ENCODE measurements at places on chromosomes 4 and X.
A peak's percentile ranks its signal among the peaks of the same experiment; 100 is the strongest.

- DNase-seq: no peak
These were observed 113.6 kb upstream of the TEX13C start for GRCh38 chrX:125205918-125206665.

GRCh38 chrX:133645977-133646718, 230.9 kb upstream of the GPC4 start:
- no peak for DNase-seq

DNA sequence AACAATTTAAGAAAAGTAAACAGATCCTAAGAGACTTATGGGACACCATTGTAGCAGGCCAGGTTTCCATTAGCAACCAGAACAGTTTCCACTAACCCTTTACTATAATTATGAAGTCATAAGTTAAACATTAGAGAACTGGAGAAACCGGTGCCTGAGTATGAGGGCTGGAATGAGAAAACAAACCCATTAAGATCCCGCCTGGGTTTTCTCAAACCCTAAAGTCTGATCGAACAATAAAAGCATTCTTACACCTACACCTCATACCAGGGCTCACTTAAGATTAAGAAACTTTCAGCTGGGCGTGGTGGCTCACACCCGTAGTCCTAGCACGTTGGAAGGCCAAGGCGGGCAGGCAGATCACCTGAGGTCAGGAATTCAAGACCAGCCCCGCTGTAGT, 13.7 kb upstream of the DHX15 start:
- DNase-seq: no peak

GRCh38 chr4:151098979-151099228, 524 bp upstream of the RPS3A start:
- no peak for DNase-seq

DNA sequence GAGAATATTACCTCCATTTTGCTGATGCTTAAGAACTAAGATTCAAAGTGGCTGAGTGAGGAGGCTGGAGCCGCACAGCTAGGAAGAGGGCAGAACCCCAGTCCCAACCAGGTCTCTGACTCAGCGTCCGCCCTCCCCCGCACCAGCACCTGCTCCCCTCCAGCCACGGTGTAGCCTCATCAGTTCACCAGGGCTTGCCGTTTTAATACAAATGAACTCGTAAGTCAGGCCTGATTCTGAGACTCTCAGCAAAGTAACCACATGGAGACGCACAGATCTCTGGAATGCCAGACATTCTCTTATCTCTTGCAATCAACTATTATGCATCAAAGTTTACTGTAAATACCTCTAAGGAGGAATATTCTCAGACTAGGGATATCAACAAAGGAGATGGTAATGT, 52.4 kb downstream of the ENPP6 start:
- no peak for DNase-seq

DNA sequence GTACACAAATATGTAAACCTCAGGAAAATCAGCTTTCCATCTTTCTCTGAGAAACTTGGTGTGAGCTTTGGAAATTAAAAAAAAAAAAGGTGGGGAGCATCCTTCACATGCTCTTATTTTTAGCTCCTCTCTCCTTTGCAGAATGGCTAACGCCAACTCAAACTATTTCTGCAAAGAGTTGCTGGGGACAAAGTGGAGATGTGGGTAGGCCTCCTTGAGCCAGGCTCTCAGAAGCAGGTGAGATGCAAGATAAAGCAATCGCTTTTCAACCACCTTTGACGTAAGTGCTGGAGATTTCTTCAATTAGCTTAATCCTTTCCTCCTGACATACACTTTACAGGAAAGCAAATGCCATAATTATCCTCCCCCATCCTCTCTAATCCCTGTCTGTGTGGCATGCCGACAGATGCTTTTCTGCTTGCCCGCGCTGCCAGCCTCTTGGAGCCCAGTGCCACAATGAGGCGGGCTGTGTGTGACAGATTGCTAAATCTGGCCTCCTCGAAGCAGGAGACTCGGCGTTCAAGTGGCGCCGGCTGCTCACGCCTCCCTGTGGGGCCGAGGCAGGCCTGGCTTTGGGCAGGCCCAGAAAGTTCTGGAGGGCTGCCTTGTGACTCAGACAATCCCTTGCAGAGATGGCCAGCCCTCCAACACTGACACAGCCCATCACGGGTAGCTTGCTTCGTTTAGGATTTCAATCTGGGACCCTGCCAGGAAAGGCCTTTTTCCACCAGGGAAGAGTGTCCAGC, 64.9 kb upstream of the SOD3 start:
- DNase-seq: no peak

- DNase-seq: no peak
These were observed 23.8 kb downstream of the DDIT4L start for GRCh38 chr4:100166297-100167039.

DNA sequence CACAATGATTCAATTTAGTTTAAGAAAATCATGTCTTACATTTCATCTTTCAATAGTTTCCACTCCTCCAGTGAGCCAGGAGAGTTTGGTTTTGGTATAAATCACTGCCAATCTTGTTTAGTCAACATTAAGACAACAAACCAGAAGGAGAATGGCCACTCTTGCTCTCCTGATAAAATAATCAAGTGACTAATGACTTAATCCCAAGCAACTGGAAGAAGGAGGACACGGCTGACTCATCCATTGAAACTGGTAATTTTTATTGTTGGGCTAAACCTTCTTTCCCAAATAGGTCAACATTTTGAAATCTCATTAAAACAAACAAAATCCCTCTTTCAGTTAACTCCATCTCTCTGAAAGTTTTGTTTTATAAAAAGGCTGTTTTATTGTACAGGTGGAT, 230.2 kb downstream of the CLCN4 start:
- no peak for DNase-seq

GRCh38 chr4:165507381-165507780, 128.6 kb downstream of the CPE start:
- DNase-seq: no peak

DNA sequence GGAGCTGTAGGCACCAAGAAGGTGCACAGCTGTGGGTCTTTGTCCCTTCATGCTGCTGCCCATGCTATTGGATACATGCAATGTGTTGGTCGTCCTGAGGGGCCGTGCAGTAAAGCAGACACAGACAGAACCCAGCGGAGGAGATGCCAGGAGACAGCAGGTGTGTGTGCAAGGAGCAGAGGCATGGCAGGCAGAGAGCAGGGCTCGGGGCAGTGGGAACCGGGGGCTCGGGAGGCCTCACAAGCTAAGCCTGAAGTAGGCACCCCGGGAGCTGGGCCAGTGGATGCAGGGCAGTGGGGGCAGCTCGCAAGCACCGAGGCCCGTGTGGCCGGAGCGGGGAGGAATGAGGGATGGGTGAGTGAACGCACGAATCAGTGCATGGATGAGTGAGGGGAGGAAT, 13.2 kb downstream of the HTRA3 start:
- DNase-seq: no peak

DNA sequence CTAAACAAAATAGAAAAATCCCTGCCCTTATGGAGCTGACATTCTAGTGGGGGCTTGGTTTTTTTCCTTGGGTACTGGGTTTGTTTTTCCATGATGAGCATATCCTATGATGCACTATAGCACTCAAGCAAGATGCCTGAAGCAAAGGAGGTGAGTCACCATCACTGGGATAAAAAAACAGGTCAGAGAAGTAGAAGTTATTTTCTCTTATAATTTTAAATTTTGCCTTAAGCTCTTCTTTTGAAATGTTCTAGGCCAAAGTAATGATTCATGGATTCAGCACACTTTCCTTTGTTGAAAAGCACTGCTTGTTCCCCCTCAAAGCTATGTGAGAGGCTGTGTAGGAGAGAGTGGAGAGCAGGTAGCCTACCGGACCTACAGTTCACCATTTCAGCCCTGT, 15.2 kb upstream of the CXCL2 start:
- no peak for DNase-seq

GRCh38 chrX:97268182-97268680, 384.5 kb downstream of the RPA4 start:
- DNase-seq: no peak

- DNase-seq: no peak
These were observed 77.4 kb upstream of the PUDP start for GRCh38 chrX:7225338-7225737.

DNA sequence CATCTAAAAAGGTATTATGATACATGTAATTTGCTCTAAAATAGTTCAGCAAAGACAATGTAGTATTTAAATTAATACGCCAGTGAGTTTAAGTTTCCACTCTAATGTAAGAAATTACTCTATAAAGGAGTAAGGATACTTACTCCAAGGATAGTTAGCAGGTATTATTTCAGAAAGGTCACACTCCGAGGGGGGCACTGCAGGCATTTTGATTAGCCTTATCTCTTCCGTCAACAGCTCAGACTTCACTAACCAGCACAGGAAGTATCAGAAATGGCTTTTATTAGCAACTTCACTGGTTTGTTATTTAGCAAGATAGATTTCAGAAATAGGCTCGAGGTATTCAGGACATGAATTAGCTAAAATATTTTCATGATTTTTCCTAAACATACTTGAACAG, 127.0 kb downstream of the COX18 start:
- DNase-seq: no peak

DNA sequence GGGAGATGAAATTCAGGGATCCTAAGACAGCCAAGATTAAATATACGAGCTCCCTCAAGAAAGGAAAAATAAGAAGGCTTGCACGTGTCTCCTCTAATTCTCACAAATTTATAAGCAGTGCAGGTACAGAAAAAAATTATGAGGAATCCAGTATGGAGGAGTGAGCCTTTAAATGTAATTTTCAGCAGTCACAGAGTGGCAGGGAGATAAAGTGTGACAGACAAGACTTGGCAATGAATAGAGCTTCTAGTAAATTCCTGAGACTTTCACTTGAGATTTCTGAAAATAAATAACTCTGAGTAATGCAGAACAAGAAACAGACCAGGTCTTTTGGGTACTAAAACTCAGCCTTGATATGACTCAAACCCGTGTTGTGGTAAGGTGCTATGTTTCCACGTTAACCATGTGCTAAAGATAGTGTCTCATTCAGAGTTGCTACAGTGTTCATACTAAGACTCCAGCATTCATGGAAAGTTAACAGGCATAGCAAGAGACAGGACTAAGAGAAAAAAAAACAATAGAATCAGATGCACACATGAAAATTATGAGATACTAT, 119.8 kb downstream of the SPOCK3 start:
- DNase-seq: no peak

DNA sequence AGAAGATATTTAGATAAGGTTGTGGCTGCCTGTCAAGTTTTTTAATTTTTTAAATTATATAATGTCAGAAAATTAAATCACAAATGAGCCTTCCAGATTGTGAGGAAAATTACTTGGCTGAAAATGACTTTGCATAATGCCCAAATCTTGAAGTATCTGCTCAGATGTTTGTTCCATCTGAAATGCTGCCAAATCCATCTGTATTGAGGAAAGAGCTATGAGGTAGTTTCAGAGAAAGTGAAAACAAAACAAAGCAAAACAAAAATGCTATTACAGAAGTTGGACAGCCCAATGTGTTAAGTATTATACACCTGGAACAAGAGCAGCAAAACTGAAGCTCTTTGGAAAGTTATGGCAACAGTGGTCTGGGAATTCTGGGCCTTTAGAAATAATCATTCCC, 23.3 kb upstream of the GUCY1B1 start:
- DNase-seq: no peak

GRCh38 chr4:3713817-3714641, 52.2 kb upstream of the ADRA2C start:
- no peak for DNase-seq

DNA sequence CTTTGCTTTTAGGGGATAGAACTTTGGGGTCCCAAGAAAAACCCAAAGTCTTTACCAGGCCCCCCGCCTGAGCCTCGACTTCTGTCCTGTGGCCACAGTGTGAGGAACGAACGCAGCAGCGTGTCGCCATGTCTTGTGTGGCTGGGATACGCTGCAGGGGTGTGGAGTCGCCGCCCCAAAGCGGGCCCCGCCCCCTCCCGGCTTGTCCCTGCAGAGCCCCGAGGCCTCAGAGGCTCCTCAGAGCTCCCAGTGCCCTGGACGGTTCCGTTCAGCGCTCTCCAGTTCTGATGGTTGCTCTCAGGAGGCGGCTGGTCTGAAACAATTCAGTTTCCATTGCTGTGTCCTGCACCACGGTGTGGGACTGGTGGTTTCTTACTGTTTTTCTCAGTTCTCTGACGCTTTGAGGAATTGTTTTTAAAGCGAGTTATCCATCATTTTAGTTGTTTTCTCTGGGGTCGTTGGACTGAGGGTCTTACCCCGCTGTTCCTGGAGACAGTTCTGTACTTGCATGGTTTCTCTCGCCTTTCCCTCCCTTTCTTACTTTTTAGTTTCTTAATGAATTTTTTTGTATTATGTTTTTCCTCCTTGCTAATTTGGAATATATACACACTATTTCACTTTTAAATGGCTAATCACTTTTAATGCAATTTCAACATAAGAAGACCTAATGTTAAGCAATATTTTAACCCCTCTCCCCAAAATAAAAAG, 1.6 kb upstream of the IDUA start:
- DNase-seq: peak; percentile 68

DNA sequence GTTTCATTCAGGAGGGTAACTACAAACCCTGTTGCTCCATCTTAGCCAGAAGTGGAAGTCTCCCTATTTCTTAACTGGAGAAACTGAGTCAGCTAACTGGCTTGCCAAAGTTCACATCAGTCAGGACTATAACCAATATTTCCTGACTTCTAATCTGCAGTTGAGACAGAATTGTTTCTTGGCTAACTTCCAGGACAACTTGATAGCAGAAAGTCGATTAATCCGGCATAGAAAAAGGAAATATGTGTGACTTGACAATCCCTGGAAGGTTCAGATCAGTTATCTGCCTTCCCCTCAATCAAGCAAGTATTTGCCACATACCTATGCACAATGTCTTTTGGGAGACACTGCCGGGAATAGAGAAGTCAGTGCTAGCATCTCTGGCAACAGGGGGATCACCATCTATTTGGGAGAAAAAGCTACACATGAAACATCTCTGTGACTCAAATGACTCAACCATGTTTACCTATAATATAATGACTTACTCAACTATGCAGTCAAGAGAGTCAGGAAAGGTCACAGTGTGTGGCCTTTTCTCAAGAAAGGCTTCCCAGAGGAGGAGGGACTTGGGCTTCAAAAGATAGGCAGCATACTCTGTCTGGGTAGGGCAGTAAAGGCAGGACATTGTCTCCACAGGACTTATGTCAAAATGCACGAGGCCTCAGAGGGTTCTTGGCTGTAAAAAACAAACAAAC, 12.4 kb upstream of the LONRF3 start:
- DNase-seq: no peak

- no peak for DNase-seq
These were observed 144.8 kb downstream of the SPATA18 start for GRCh38 chr4:52195869-52196268.

GRCh38 chrX:152136312-152136711, 2.1 kb downstream of the MAGEA10 start:
- no peak for DNase-seq

GRCh38 chr4:95599777-95600400, 51.1 kb upstream of the UNC5C start:
- peak; percentile 52 for DNase-seq

DNA sequence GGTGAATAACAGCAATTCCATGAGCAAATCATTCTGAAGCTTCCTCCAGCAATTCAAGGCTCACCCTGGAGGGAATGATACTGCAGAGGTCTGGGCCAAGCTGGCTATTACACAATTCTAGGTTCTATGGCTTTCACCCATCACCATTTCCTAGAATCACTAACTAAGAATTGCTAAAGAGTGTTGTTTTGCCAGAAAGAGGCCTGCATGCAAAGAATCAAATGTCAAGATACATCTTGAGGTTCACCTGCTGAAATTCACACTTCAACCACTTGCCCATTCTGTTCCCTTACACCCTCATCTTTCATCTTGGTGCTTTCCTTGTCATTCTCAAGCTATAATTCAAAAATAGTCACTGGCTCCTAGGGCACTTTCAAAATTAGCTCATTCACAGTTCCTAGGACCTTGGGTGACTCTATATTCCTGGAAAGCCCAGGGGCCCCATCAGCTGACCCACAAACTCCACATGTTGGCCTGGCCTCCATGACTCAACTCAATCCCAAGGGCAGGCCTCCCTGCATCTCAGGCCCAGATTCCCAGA, 7.0 kb downstream of the APBB2 start:
- DNase-seq: peak; percentile 52
